H1 (cell line): ENCODE measurements at places on chromosomes 2 and 18. TPM values are rescaled to one million over a fixed set of nuclear protein-coding genes. Genes with fewer than 3 reads are reported as not detected.

GDF7 gene
- 0.04 and 0.06 TPM in 2 replicates for total RNA-seq

RGPD4 gene
- 0.08 TPM in 1 of 2 replicates, not detected in the other for total RNA-seq

ANKRD62 gene
- total RNA-seq = not detected in 2 replicates

TUBA4B gene
- 0.24 TPM in 1 of 2 replicates, not detected in the other for total RNA-seq

DTYMK gene
- 69.9 and 70.5 TPM in 2 replicates for total RNA-seq

PCARE gene
- total RNA-seq = not detected in 2 replicates

SPEG gene
- total RNA-seq = 32.0 and 36.7 TPM in 2 replicates

- H3K4me3 ChIP-seq = no peak overlapping the region
- no peak overlapping the region for H3K27ac ChIP-seq
- no peaks in the 10 kb centered on the region; the same call in 1 of the 2 replicates for H3K4me1 ChIP-seq
- no peaks in the 10 kb centered on the region for H3K27me3 ChIP-seq
- DNase-seq = no peak
Measured at GRCh38 chr2:97774425-97774824, 61.0 kb downstream of the ZAP70 start.

GRCh38 chr18:261398-262073 lies 6.3 kb downstream of the THOC1 start:
- no peak for DNase-seq
- no peak overlapping the region for H3K4me3 ChIP-seq
- H3K27me3 ChIP-seq = no peaks in the 10 kb centered on the region
- H3K27ac ChIP-seq = no peak overlapping the region

- H3K27me3 ChIP-seq = peaks cover 89% of the 10 kb centered on the region
- H3K4me3 ChIP-seq = peak overlapping the region; percentile 44
- H3K4me1 ChIP-seq = peaks cover 18% of the 10 kb centered on the region
- DNase-seq = peak; percentile 58
- H3K36me3 ChIP-seq = no peaks in the 10 kb centered on the region
Measured at GRCh38 chr18:22168360-22168921, 948 bp upstream of the GATA6 start.

DNA sequence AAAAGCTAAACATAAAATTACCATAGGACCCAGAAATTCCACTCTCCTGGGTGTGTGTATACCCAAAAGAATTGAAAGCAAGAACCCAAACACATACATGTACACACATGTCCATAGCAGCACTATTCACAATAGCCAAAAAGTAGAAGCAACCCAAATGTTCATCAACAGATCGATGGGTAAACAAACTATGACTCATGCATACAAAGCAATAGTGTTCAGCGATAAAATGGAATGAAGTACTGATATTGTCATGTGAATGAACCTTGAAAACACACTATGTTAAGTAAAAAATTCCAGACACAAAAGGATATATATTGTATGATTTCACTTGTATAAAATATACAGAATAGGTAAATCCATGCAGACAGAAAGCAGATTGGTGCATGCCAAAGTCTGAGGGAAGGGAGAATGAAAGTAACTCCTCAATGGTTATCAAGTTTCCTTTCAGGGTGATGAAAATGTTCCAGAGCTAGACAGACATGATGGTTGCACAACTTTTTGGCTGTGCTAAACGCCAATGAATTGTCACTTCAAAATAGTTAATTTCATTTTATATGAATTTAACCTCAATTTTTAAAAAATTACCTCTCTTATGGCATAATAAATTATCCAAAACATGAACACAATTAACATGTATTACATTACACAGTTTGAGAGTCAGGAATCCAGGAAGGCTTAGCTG lies 35.5 kb downstream of the GKN2 start:
- H3K4me3 ChIP-seq = no peak overlapping the region
- DNase-seq = no peak
- no peaks in the 10 kb centered on the region for H3K36me3 ChIP-seq
- no peaks in the 10 kb centered on the region for H3K4me1 ChIP-seq
- H3K27me3 ChIP-seq = no peaks in the 10 kb centered on the region

DNA sequence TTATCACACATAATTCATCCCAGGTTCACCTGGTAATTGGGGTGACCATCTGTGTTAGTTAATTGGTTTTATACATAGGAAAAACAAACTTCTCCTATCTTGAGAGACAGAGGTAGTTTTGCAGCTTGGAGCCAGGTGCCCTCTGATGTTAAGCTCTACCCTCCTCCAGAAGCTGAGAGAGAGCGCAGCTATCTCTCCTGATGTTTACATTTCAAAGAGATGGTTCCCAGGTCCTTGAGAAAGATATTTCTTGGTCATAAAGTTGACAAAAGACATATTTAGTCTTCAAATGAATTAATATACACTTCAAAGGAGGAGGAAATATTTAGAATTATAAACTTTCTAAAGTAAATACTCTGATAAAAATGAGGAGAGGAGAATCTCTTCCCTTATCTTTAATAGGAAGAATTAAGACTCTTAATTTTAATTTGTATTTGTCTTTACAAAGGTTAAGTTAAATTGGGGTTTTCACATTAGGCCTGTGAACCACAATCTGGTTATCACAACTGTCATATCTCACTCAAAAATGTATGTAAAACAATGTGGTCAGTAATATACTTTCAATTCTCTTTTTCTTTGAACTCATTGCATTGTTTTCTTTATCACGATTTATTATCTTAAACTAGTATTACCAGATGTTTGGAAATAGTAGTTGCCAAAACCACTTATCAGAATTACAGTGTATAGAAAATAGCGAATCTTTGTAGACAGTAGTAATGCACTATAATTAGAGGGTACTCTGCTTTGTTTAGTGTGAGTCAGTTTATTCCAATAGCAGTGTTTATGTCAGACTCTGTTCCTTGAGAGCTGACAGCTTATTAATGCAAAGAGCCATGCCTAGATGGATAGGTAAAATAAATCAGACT lies 26.8 kb downstream of the SERPINB4 start:
- no peak overlapping the region for H3K27ac ChIP-seq
- peaks cover 4% of the 10 kb centered on the region for H3K4me1 ChIP-seq
- no peaks in the 10 kb centered on the region for H3K36me3 ChIP-seq
- H3K27me3 ChIP-seq = no peaks in the 10 kb centered on the region
- no peak overlapping the region for H3K4me3 ChIP-seq

DNA sequence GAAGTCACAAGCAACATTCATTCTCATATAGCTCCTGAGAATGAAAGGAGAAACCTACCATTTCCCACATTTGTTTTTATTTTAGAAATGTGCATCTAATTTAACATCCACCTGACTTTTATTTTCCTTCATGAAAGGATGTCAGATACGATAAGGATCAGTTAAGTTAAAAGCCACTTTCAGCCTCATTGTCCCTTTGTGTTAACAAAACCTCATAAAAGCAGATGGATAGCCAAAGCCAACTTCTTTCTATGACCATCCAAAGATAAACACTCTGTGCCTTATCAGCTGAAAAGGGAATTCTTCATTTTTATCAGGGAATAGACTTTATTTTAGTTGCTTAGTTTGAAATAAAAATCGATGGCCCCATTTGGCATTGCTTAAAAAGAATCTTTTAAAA lies 25.7 kb upstream of the RIT2 start:
- no peak overlapping the region for H3K27ac ChIP-seq
- no peaks in the 10 kb centered on the region for H3K27me3 ChIP-seq

DNA sequence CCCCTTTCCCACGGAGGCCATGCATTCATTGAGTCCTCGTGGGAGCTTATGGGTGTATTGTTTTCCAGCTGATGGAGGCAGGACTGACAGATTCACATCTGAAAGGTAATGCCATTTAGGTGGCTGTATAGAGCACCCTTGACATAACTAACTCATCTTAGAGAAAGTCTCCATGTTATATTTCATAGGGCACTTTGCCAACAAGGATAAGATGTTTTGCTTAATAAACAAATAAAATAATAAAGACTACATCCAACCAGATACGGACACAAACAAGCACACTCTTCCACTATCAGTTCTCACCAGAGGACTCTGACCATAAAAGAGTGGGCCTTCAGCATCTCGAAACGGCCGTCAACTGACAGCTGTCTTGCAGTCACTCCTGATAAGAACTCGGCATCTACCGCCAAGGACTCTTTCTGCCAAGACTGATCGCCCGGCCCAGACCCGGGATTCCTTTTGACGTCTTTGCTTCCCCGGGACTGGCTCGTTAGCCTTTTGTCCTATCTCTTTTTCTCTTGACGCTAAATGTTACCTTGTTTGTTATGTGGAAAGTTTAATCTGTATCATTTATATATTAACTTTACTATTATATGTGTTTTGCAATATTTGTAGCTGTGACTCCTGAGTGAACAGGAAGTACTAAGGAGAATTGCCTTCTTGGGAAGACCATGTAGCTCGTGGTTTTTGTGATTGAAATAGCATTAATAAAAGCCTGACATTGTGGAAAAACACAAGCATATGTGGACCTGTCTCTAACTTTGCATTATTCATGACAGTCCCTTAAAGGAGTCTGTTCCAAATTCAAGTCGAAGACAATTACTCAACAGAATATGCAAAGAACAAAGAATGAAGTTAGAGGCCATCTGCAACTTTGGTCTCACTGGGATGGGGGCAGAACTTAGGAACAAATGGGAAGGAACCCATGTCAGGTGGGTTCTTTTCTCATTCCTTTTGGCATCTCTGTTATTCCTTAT lies 195.1 kb downstream of the LPIN1 start:
- no peak for DNase-seq
- H3K27me3 ChIP-seq = no peaks in the 10 kb centered on the region
- H3K36me3 ChIP-seq = no peaks in the 10 kb centered on the region
- no peaks in the 10 kb centered on the region for H3K4me1 ChIP-seq

GRCh38 chr18:32610176-32610575 lies 139.5 kb upstream of the GAREM1 start:
- H3K36me3 ChIP-seq = no peaks in the 10 kb centered on the region
- no peak overlapping the region for H3K27ac ChIP-seq
- DNase-seq = no peak
- H3K4me3 ChIP-seq = no peak overlapping the region

DNA sequence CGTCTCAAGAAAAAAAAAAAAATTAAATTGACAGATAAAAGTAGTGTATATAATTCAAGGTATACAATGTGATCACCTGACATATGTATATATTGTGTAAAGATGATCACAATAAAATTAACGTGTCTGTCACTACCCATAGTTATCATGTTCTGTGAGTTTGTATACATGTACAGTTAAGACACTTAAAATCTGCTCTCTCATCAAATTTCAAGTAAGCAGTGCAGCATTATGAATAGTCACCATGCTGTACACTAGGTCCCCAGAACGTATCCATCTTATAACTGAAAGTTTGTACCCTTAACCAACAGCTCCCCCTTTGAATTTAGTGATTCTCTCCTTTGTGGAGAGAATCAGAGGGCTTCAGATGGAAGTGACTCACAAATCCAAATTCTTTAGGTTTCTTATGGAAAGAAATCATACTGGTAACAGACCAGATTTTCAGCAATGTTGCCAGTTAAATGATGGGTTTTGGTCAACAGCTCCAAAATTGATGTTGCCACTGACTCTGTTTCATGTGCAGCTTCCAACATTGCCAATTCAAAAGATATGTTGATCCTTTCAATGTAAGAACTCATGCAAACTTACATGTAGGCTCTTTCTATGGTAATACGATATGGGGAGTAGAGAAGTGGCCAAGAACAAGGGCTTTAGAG lies 281.5 kb downstream of the AFF3 start:
- no peaks in the 10 kb centered on the region for H3K4me1 ChIP-seq
- no peaks in the 10 kb centered on the region for H3K36me3 ChIP-seq
- H3K4me3 ChIP-seq = no peak overlapping the region
- no peaks in the 10 kb centered on the region for H3K27me3 ChIP-seq
